ENCODE measurements at places on chromosomes 1 and 21.

- DNase-seq: no peak
These were observed 964.6 kb upstream of the B3GALT2 start for GRCh38 chr1:194151056-194151455.

DNA sequence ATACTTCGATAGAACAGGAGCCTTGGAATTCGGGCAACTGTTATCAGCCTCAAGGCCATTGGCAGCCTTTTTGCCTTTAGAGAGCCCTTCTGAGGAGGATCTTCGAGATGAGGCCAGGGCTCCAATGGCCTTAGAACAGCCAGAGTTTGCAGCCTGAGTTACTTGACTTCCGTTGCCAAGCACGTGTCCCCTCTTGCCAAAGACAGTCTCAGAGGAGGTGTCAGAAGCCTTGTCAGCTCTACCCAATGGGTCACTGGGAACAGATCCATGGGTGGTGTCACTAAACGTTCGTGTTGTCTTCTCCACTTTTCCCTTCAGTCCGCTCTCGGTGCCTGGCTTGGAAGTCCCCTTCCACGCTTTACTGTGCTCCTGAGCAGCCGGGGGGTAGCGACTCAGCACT is 73.2 kb downstream of the KDM1A start:
- no peak for DNase-seq

- no peak for DNase-seq
These were observed 424 bp upstream of the NECAP2 start for GRCh38 chr1:16440131-16440469.

- no peak for DNase-seq
These were observed 239.9 kb upstream of the IRF2BP2 start for GRCh38 chr1:234849832-234850231.

DNA sequence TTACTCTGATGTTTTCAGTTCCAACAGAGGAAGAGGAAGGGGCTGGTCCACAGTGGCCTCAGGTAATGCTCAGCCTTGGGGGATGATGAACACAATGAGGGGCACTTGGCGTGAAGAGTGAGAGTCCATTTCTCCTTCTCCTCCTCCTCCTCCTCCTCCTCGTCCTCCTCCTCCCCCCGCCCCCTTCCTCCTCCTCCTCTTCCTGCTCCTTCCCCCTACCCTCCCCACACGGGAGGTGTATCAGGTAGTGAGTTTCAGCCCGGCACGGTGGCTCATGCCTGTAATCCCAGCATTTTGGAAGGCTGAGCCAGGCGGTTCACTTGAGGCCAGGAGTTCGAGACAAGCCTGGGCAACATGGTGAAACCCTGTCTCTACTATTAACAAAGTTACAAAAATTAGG is 17.3 kb upstream of the GPR157 start:
- DNase-seq: no peak

Data from G401 (cell line).